Thoracic aorta (tissue), 2 donors: ENCODE measurements at places on chromosomes 1 and 21.

DNA sequence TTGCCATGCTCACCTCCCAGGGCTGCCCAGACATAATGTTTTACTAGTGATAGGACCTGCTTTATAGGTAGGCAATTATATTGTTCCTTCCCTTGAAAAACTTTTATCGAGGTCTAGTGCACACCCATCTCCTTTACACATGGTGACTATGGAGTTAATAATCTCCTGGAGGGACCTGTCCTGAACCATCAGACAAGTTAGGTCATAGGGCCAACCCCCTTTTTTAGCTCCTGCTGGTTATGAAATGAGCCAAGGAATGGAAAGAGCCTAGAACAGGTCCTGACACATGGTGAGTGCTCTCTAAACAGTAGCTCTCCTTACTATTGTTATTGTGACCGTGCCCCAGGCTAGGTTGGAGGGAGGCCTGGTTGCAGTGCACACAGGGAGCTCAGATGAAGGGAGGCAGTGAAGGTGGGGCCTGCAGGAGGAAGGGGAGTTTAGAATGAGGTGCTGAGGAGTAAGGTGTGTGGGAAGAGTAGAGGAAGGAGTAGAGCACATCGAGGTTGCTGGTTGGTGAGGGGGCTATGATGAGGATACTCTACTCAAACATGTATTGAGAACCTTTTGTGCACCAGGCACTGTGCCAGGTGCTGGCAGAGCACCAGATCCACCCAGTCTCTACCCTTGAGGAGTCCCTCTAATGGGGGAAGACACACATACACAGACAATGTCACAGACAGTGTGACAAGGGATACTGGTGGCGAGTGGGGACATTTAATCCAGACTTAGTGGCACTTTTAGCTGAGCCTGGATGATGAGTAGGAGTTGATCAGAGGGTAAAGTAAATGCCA, 14.1 kb upstream of the LMNA start:
- DNase-seq = no peak

GRCh38 chr1:9213956-9214355, 20.6 kb upstream of the H6PD start:
- DNase-seq = no peak

DNA sequence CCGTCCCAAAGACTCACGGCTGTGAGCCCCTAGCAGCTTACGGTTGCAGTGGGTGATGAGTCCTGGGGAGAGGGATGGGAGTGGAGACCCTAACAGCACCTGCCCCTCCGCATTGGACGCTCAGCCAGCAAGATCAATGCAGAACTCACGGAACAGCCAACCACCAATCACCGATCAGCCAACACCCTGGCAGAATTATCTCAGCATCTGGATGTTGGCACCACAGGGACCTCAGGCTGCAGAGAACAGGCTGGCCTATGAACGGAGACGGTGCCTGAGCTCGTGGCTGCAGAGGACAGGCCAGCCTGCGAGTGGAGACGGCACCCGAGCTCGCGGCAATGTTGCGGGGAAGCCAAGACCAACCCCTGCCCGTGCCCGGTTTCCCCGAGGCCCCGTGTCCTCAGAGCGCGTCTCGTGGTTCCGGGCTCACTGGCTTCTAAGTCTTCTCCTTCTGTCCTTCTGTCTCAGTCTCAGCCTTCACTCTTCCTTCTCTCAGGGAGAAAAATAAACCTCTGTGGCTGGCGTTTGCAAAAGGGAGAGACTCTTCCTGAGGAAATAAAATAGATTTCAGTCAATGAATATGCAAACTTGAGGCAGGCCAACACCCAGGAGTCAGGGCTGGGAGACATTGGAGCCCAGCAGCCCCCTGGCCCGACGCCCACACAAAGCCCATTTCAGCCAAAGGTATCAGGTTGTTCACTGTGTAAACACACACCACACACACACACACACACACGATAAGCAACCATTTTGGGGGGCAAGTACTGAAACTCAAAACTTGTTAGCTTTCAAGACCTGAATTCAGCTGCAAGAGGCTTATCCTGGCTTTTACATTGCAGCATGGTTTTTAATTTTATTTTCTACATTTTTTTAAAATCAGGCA, 67.8 kb downstream of the SIK1 start:
- no peak for DNase-seq

DNA sequence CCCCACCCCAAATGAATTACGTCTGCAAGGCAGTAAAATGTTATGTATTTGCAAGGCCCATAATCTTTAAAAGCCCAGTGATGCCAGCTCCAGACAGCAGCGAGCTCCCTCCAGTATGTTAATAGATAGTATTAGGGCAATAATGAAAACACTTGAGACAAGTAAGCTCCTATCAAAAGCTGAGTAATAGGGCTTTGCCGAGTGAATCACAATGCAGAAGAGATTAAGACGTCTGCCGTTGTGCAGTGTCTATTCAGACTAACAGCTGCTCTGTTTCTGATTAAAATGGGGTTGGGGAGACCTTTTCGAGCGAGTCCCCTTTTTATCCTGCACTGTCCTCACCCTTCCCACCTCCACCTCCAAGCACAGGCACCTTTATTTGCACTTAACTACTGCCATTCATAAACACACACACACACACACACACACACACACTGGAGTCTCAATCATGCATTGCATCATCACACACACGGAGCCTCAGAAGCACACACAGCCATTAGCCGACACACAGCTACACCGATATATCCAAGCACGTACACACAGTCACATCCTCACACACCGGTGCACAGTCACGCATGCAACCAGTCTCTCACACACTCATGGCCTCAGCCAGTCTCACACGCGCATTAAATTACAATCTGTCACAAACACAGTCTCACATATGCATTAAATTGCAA, 46.0 kb upstream of the FOXO6 start:
- no peak for DNase-seq

DNA sequence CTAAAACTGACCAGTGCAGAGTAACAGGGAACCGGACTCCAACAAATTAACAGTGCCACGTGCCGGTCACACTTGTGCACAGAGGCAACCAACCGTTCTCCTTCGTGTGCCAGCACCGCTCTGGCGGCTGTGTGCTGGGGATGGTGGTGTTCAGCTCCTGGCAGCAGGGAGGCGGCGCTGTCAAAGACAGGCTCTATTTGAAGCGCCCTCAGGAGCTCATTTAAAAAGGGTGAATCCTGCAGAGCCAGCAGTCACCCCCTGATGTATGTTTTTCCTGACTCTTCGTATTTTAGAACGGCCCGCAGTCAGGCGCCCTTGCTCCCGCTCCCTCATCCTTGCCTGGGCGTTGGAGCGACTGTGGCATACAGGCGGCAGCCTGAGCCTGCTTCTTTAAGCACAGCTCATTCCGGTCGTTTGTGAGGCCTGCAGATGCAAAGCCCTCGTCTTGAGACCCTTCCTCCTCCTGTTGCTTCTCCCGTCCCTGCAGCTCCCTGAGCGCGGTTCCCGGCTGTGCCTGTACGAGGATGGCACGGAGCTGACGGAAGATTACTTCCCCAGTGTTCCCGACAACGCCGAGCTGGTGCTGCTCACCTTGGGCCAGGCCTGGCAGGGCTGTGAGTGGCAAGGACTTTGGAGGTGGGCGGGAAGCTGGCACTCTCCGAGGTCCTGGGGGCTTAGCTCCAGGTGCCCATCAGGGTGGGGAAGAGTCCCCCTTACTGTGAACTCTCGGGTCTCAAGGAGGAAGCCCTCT, 1.1 kb downstream of the DFFB start:
- no peak for DNase-seq

- no peak for DNase-seq
Measured at GRCh38 chr1:187985145-187985896, 1156.6 kb downstream of the PLA2G4A start.

DNA sequence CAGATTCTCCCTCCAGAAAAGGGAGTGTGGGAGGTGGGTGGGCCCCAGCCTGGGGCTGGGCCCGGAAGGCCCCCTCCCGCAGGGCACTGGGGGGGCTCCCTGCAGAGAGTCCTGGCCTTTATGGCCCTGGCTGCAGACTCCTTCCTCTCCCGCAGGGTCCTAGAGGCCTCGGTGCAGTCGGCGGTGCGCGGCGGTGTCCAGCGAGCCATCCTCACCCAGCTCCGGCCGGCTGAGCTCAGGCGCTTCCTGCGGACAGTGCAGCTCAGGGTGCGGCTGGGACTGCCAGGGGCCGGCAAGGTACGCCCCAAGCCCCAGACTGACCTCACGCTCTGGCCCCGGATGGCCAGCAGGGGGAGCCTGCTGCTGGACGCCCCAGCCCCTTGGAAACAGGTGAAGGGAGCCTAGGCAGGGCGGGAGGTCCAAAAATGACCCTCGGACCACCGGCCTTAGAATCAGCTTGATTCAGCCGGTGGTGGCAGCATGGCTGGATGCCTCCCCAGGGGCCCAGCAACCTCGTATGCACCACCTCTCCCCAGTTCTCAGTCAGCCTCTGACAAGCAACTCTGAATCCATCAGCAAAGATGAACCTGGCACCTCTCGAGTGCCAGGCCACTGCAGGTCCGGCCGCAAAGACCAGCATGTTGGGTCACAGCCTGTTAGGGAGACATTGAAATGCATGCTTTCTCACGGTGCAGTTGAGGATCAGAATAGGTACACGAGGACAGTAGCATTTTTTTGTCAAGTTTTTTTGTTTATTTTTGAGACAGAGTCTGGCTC, 20.6 kb downstream of the MTHFR start:
- DNase-seq = no peak

GRCh38 chr1:12037486-12038355, 18.4 kb downstream of the MIIP start:
- DNase-seq = no peak

GRCh38 chr1:175758601-175759000, 15.2 kb upstream of the TNR start:
- no peak for DNase-seq

DNA sequence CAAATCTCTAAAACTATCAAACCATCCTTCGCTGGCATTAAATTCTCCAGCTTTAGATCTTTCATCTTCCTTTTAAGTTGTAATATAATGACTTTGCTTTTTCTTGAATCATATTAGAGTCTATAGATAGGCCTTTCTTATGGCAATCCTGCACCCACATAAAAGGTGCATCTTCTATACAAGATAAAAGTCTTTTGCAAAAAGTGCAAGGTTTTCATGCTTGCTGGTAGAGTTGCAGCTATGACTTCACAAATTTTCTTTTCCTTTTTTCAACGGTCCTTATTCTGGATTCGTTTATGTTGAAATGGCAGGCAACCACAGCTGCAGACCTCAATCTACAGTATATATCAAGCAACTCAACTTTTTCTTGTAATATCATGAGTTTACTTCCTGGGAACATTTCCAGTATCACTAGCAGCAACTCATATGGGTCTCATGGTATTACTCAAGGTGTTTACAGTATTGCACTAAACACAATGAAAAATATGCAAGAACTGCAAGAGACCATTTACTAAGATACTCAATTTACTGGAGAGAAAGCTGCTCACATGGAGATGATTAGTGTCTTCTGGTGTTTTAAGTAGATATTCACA, 22.1 kb downstream of the OMA1 start:
- no peak for DNase-seq

- DNase-seq = no peak
Measured at GRCh38 chr1:24898152-24898908, 31.7 kb downstream of the RUNX3 start.

DNA sequence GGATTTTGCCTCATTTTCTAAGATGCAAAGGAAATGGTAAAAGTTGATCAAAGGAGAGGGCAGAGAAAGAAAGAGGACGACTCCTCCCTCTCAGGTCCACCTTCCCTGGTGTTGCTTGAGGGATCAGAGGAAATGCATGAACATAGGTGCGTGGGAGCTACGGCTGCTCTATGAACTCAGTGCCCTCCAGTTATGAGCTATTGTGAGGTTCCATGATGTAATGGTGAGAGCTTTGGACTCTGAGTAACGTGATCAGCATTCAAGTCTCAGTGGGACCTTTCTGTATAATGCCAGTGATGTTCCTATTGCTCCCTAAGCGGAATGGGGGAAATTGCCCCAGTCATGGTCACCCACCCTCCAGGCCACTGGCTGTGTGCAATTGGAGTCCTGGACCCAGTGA, 25.9 kb upstream of the NBPF3 start:
- DNase-seq = no peak

- DNase-seq = no peak
Measured at GRCh38 chr1:205315008-205315618, 6.4 kb downstream of the NUAK2 start.

GRCh38 chr1:206787891-206788290, 15.6 kb upstream of the IL10 start:
- no peak for DNase-seq

GRCh38 chr1:150464422-150464826, 22.8 kb upstream of the TARS2 start:
- DNase-seq = peak; percentile 17

DNA sequence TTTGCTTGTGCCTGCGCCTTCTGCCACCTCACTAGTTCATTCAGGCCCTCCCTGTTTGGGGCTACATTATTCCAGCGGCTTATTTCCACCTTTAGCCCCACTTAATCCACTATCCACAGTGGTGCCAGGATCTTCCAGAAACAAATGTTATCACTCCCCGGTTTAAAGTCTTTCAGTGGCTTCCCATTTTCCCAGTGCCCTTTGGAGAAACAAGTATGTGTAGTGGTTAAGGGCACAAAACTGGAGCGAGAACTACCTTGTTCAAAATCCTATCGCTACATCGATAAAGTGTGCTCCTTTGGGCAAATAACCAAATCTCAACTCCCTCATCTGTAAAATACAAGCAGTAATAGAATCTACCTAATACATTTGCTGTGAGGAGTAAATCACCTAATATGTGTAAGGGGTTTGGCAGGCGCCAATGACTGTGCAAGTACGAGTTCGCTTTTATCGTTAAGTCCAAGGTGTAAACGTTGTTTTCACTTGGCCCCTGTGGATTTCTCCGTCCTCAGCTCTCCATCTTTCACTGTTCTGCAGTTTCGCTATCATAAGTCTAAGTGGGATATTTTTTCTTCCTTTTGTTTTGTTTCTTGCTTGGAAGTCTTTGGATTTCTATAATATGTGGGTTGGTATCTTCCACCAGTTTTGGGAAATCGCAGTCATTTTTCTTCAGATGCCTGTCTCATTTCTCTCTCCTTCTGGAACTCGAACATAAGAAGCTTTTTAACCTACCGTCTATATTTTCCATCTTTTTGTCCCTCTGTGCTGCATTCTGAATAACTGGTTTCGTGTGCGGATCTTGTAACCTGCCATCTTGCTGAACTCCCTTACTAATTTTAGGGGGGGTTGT, 844 bp upstream of the MEAF6 start:
- no peak for DNase-seq

GRCh38 chr1:160085686-160086455, 4.5 kb downstream of the KCNJ9 start:
- no peak for DNase-seq
